Stimulated activated CD8-positive, alpha-beta memory T cell treated with anti-CD3 and anti-CD28 coated beads, Interleukin-2, amount 100 ng/mL, for 1 hour (primary cell): ENCODE measurements at places on chromosomes 7 and 10.

DNA sequence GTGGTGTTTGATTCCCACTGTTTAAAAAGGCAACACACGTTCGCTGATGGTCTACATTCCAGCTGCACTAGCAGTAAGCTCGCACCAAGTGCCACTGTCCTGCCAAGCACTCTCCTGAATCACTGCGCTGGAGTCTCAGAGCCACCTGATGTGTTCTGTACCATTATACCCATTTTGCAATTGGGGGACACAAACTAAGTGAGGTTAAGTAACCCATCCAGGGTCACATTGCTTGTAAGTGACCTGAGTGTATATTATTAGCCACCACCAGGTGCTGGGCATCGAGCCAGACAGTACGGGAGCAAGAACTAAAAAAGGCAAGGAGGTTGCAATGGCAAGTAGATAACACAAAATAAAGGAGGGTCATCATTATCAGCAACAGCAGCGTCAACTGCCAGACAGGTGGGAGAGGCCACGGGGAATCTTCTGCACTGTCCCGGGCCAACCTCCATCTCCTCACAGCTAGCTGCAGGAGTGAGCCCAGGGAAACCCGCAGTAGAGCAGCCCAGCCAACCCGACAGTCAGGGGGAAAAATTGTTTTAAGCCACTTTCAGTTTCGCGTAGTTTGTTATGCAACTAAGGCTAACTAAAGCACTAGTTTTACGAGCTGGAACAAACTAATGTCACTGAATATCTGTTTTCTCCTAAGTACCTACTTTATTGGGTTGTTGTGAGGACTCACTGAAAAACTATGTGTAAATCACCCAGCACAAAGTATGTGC is 712 bp upstream of the CPVL start:
- no peak for DNase-seq

- DNase-seq: no peak
These were observed 634.2 kb upstream of the AUTS2 start for GRCh38 chr7:68964060-68964459.

DNA sequence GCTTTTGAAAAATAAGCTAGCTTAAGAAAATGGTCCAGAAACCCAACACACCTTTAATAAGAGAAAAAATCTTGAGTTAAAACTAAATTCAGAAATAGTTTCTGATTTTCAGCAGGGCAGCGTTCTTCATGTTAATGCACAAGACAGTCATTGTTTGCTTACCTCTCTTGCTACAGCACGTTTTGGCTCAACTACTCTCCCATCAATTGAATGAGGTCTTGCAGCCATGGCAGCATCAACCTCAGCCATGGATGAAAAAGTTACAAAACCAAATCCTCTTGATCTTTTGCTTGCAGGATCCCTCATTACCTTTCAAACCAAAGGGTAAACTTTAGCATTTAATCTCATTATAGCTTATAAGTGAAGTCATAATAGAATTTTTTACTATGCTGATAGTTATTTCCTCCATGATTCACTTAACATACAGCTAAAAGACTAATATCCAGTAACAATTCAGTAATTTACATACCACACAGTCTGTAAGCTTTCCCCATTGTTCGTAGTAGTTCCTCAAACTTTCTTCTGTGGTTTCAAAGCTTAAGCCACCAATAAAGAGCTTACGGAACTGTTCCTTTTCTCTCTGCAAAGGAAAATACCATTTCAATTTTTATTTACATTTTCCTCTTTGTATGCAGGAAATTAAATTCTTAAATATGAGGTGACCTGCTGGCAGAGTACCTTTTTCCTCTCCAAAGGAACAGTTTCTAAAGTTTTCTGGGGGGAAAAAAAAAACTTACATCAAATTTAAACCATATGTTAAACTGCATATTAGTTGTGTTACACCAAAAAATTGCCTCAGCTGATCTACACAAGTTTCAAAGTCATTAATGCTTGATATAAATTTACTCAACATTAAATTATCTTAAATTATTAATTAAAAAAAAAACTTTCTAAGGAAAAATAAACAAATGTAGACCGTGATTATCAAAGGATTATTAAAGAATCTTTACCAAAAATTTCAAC is 3.1 kb downstream of the HNRNPA2B1 start:
- DNase-seq: no peak

- DNase-seq: no peak
These were observed 7.7 kb downstream of the FRG2B start for GRCh38 chr10:133618851-133619250.

GRCh38 chr7:25928549-25929330 is 223.3 kb upstream of the NFE2L3 start:
- DNase-seq: no peak

GRCh38 chr7:18393465-18394118 is 102.0 kb upstream of the HDAC9 start:
- DNase-seq: no peak

- DNase-seq: peak; percentile 17
These were observed 37.2 kb upstream of the PCBD1 start for GRCh38 chr10:70925377-70926225.
